ENCODE measurements at places on chromosomes 6 and 20.
A peak's percentile ranks its signal among the peaks of the same experiment; 100 is the strongest.

DNA sequence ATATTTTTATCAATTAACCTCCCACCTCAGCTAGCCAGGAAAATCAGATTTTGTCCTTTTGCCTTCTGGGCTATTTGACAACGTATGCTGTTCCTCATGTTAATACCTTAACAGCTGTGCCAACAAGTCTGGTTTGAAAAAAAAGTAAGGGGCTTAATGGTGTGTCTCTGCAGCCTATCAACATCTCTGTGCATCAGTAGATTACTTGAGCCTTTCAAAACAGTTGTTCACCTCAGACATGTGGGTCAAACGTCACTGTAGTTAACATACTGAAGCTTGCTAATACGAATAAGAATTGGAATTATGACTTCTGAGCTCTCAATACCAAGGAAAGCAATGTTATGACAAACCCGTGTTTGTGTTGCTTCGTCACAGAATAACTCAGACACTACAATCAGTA lies 23.0 kb downstream of the CEP57L1 start:
- DNase-seq: no peak

GRCh38 chr20:34875642-34876405 lies 588 bp upstream of the ACSS2 start:
- peak; percentile 90 for DNase-seq

DNA sequence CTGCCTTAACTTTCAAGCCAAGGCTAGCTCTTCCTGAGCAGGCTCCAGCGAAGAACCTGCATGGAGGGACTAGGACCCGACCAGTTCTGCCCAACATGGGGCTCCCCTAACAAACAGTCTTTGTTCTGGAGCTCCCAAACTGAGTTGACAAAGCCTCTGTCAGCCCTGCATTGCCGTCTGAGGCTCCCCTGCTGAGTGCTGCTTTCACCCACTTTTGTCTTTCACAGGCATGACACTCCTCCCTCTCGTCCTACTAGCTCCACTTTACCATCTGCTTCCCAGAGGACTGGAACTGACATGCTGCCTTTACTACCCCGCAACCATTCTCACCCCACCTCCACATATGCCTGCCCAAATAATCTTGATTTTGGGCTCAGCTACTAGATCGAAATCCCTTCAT lies 45.1 kb upstream of the B4GALT5 start:
- DNase-seq: no peak

DNA sequence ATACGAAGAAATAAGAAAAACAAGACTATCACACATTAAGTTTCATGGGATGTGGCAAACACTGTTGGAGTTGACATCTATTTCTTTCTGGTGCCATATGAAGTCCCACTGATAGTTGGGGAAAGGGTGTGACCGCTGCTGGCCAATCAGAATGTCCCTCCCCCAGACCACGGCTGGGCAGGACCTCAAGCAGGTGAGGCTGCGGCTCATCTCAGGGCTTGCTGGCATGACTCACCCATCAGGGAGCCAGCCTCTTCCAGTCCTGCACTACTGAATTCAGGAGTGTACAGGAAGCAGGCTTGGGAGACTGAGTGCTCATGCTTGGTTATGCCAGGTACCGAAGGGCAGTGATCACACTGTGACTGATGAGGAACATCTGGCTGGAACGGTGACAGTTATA lies 18.9 kb downstream of the PREP start:
- no peak for DNase-seq

DNA sequence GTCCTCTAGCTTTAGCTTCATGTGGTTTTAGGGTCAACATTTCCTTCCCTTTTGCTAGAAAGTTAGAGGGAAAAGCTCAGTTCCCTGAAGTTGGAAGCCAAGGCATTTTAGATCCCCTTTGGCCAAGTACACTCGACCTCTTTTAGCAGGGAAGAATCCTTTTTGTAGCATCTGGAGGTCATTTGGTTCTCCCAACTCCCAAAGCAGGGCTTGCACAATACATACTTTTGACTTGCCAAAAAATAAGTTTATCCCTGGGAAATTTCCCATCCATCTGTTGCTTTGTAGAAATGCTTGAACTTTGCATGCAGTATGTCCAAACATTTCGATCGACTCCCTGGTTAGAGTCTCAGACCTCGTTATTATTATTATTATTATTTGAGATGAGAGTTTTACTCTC lies 4.6 kb upstream of the EDEM2 start:
- no peak for DNase-seq

DNA sequence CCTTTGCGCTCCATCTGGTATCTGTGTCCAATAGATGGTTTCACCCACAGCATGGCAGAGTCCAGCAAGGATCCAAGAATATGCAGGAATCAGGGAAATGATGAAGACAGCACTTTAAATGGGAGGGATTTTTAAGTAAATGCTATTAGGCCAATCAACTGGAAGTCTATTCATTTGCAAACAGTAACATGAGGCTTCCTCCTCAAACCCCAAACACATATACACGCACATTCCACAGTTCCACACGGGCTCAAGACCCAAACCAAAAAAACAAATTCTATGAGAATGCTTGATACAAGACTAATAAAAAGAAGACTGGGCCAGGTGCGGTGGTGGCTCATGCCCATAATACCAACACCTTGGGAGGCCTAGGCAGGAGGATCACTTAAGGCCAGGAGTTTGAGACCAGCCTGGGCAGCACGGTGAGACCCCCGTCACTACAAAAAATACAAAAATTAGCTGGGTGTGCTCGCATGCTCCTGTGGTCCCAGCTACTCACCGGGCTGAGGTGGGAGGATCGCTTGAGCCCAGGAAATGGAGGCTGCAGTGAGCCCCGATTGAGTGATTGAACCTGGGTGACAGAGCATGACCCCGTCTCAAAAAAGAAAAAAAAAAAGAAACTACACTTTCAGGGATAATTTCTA lies 21.9 kb upstream of the TFAP2C start:
- no peak for DNase-seq

DNA sequence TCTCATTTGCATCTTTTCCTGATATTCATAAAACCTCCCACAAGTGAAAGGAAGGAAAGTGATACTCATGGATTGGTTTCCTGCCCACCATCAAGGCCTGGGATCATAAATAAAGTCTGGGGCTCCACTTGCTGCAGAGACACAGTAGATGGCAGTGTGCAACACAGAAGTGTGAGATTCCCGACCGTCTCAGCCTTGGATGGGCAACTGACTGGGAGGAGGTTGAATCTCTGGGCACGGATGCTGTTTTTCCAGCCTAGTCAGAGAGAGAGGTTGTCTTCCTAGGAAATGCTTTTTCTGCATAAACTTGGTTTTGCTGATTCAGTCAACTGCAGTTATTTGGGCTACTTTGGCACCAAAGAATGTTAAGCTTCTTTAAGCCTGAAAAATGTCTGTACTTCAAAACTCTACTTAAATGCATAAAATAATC lies 9.9 kb upstream of the RFPL4B start:
- DNase-seq: peak; percentile 66

DNA sequence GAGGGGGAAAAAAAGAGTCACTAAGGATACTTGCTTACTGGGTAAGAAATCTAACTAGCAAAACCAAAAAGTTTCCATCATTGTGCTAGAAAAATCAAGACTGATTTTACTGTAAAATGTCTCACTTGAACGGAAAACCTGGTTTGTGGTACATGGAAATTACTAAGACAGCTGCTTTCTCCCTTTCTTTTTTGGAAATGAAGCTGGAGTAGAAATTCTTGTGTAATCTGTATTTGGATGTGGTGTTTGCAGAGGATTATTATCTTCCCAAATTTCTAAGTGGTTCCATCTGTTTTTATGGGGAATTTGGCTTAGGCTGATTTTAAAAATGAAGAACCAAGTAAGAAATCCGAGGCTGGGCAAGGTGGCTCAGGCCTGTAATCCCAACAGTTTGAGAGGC lies 20.4 kb downstream of the EPB41L2 start:
- DNase-seq: no peak

DNA sequence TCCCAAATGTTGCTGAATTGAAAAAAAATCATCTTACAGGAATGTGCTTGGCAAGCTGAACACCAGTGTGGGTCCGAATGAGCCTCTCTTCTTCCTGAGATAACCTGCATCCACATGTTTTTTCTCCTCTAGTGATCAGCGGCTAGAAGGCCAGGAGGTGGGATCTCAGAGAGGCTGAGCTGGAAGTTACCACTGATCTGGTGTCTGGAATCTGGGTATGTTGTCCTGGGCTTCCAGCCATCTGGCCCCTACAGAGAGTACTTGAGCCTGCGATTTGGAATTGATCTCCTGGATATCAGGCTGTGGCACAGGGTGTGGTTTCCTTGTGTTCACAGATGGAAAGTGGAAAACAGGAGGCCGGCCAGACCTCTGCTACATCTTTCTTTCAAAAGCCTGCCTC lies 35.9 kb downstream of the SULF2 start:
- peak; percentile 53 for DNase-seq

DNA sequence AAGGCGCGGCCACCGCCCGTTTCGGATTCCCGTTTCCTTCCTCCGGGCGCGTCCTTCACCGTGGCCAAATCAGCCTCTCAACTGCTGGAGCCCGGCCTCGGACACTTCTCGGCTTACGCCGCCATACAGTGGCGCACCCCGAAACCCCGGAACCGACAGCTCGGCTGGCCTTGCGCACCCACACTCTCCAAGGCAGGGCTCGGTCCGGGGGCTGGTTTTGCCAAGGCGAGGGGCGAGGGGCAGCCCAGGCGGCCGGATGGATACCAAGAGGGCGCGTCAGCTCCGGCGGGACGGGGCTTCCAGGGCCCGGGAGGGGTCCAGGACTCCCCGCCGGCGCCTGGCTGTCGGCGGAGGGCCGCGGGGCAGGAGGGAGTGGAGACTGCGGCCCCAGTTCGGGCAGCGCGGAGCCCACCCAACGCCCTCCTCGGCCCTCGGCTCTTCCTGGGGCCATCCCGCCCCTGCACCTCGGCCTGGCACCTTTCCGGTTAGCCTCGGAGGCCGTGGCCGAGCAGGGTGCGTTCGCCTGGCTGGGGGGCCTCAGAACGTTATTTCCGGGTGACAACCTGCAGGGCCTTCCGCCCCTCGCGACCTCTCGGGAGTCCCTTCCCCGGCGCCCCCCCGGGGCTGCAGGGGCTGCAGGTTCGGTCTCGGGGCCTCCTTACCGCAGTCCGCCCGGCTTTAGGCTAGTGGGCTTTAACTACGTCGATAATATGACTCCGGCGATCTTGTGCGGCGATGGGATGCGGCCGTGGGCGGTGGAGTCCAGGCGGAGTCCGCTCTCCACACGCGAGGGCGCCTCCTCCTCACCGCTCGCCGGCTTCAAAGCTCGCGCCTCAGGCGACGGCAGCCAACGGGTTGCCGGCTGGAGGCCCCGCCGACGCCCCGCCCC lies 697 bp upstream of the CEP43 start:
- DNase-seq: peak; percentile 57

- no peak for DNase-seq
Measured at GRCh38 chr6:44478158-44478557, 90.7 kb downstream of the CDC5L start.

DNA sequence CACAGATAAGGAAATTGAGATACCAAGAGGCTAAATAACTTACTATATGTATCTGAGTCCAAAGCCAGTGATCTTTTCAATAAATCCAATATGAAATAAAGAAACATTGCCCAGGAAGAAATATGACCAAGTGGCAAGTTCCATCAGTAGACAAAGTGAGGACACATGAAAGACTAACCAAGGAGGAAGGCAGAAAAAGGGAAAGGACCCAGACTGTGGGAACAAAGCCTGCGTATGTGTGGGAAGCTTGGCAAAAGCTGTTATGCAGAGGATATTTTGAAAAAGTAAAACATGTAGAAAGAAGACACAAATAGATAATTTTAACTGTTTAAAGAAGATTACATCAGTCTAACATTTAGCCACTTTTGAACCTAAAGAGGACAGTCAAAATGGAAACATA lies 264.4 kb upstream of the PRDM1 start:
- DNase-seq: no peak

- no peak for DNase-seq
Measured at GRCh38 chr6:2871102-2871501, 29.4 kb upstream of the SERPINB1 start.

DNA sequence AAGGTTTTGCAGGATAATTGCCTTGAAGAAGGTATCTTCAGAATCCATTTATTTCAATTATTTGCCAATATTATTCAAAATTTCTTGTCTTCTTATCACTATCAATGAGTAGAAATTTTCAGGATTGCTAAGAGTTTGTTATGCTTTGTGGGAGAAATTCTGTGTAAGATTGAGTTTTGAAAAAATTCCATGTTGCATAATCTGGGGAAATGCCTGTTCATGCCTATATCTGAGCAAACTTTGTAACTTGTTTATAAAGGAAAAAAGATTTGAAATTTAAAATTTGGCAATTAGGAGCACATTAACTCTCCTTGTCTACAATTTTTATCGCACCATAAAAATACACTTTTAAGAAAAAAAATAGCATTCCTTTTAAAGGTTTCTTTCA lies 39.8 kb upstream of the EDN1 start:
- DNase-seq: no peak

DNA sequence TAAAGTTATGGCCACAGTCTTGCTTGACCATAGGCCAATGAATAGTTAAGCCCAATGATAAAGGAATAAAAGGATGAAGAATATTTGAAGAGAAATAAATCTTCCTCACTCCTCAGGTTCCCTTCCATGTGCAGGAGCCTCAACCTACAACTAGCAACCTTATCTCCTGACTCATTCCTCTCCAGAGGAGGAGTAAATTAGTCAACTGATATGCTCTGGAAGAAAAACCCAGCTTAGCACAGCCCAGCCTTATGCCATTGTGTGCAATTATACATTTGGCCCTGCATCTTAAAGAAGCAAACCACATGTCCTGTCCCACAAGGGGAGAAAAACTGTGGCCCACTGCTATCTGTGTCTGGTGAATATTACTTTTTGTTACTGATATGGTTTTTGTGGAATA lies 82.1 kb downstream of the PHIP start:
- no peak for DNase-seq

GRCh38 chr6:143064271-143064670 lies 3.6 kb downstream of the AIG1 start:
- no peak for DNase-seq

DNA sequence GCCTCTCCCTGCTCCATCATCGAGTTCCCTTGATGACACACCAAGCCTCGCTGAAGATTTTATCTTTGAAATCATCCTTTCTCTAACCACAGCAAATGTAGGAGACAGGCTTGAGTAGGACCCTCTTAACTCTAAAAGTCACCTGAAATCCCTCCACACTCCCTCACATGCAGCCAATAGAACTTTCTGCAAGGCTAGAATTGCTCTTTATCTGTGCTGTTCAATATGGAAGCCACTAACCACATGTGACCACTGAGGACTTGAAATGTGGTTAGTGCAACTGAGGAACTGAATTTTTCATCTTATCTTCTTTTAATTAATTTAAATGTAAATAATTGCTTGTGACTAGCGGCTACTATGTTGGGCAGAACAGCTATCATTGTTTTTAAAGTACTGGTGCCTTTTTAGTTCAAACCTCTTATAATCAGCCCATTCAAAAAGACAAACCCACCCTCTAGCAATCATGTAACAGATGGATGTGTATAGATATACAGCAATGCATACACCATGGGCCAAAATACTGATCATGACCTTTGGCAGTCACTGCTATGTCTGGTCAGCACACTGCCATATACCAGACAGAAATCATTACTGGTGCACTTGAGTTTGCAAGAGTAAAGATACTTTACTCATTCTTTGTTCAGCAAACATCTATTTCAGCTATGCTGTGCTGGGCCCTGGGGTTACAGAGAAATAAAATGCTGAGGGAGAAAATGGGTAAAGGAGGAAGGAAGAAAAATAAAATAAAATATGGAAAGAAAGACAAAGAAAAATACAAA lies 50.0 kb downstream of the GFOD1 start:
- DNase-seq: no peak

- DNase-seq: no peak
Measured at GRCh38 chr6:122669868-122670267, 59.7 kb downstream of the PKIB start.
